ENCODE measurements at places on chromosomes 16 and 17.

DNA sequence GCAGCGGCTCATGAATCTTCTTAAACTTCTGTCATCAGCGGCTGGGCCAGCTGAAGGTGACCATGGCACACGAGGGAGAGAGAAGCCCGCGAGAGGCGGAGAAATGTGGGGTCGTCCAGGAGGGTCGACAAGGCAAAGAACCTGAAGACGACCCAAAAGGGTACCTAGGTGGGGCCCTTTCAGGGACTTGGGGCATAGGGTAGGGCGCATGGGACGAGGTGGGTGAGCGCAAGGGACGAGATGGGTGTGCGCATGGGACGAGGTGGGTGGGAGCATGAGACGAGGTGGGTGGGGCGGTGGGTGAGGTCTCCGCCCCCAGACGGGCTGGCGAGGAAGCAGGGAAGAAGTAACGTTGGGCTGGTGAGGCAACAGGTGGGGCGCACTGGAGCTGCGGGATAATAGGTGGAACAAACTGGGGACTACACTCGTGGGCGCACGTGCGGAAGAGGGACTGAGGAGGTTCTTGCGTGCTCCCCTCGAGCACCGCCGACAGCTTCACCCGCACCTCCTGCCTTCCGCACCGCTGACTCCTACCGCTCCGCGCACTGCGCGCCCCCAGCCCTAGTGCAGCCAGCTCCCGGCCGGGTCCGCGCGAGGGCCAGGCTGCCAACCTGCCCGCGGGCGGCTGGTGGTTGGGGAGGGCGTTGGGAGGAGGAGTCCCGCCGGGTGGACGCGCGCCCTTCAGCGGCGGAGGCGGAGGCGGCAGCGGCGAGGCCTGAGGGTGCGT, 23.2 kb upstream of the CRYM start:
- peak; percentile 42 for DNase-seq

GRCh38 chr16:23182679-23183542, at the start of gene SCNN1G:
Gene SCNN1G, plus strand, starts transcription at chr16:23182745. Its CDS starts 3,527 bp downstream, at chr16:23186272.
- DNase-seq, result no peak

GRCh38 chr17:58378733-58379510, 26.9 kb upstream of the SUPT4H1 start:
- DNase-seq, result no peak

DNA sequence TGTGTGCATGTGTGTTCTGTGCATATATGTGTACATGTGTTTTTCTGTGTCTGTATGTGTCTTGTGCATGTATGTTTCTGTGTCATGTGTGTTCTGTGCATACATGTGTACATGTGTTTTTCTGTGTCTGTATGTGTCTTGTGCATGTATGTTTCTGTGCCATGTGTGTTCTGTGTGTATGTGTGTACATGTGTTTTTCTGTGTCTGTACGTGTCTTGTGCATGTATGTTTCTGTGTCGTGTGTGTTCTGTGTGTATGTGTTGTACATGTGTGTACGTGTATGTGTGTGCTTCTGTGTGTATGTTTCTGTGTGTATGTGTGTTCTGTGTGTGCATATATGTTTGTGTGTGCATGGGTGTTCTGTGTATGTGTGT, 8.4 kb upstream of the RAB37 start:
- no peak for DNase-seq

DNA sequence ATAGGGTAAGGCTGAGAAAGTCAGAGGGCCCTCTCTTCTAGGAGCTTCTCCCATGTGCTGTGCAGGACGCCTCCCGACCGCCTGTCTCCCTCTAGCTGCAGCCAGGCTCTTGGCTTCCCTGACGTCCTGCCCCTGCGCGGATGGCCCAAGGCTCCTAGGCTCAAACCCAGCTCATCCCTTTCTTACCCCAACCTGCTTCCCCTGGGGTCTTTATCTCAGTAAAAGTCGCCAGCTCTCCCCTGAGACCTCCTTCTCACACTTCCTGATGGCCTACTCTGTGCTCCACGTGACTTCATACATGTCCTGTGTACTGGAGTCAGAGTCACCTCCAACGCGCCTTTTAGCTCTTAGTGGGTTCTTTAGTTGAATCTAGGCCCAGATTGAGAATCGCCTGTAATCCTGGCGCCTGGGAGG, 1.1 kb upstream of the ZNF747 start:
- peak; percentile 59 for DNase-seq
